ENCODE measurements at places on chromosomes 3 and 15. TPM values are rescaled to one million over a fixed set of nuclear protein-coding genes. Genes with fewer than 3 reads are reported as not detected.

GRCh38 chr3:12768579-12769527, 9.8 kb upstream of the TMEM40 start:
- DNase-seq = no peak

DNA sequence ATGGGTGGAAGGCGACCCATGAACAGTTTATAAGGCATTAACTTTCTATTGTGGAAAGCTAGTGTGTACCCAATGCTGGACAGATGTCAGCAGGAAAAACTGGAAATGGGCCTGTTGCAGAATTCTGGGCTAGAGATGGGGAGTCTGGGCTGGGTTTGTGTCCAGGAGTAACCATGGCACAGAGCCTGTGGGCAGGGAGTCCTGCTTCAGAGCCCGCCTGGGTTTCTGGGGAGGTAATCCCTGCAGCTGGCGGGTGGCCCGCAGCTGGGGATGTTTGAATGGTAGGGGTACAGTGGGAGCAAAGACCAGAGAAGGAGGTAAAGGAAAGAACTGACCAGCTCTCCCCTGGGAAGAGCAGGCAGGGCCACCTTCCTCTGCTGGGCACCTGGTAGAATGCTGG, 25.7 kb downstream of the ACAA1 start:
- no peak for DNase-seq

ACKR2 gene
- polyA plus RNA-seq = not detected

CLDN16 gene
- not detected for polyA plus RNA-seq

DNA sequence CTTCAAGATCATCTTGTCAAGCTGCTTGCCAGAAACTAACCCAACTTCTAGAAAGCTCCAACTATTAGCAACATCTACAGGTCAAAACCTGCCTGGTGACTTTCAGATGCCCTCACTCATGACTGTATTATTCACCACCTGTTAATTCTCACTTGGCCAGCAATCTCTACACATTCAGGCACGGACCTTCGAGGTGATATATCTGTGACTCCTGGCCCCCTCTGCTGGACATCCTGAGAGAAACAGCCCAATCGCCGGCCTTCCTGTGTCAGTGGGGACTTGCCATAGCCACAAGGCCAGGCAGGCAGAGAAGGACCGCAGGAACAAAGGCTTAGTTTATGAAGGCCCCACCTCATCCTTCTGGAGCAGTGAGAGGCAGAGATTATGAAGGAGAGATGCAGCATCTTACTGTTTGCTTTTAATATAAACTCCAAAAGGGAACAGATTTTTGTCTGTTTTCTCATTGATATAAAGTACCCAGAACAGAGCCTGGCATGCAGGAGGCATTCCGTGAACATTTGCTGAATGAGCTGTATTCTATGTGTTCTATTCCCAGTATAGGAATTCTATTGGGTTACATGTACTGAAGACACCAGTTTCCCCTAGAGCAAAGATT, 24.4 kb upstream of the OCA2 start:
- DNase-seq = no peak

DNA sequence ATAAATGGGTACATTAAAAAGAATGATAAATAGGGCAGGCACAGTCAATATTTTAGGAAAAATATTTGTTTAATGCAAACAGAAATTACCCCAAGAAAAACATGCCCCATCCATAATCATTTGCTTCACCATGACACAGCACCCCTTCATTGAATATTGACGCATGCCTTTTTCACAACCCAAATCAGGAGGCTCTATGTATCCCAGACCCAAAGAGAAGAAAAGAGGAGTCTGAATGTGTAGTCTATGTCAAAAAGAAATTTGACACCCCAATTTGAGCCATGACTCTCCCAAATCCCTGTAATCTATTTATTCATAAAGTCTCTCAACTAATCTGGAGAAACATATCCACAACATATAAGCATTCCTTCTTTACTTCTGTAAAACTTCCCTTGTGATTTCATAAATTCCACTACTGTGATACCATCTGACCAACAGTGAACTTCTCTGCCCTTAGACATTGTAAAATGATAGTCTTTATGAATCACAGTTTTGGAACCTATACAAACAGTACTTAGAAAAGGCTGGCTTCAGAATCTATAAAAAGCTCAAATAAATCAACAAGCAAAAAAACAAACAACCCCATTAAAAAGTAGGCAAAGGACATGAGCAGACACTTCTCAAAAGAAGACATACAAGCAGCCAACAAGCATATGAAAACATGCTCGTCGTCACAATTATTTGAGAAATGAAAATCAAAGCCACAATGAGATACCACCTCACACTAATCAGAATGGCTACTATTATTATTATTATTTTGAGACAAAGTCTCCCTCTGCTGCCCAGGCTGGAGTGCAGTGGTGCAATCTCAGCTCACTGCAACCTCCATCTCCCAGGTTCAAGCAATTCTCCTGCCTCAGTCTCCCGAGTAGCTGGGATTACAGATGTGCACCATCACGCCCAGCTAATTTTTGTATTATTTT, 53.4 kb upstream of the XRN1 start:
- DNase-seq = no peak

RGMA gene
- not detected for polyA plus RNA-seq

- DNase-seq = no peak
Measured at GRCh38 chr15:97929456-97930229, 30.9 kb upstream of the ARRDC4 start.

DNA sequence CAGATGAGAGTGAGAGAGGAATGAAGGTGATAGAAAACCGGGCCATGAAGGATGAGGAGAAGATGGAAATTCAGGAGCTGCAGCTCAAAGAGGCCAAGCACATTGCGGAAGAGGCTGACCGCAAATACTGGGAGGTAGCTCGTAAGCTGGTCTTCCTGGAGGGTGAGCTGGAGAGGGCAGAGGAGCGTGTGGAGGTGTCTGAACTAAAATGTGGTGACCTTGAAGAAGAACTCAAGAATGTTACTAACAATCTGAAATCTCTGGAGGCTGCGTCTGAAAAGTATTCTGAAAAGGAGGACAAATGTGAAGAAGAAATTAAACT, 88.9 kb downstream of the EOMES start:
- no peak for DNase-seq

DNA sequence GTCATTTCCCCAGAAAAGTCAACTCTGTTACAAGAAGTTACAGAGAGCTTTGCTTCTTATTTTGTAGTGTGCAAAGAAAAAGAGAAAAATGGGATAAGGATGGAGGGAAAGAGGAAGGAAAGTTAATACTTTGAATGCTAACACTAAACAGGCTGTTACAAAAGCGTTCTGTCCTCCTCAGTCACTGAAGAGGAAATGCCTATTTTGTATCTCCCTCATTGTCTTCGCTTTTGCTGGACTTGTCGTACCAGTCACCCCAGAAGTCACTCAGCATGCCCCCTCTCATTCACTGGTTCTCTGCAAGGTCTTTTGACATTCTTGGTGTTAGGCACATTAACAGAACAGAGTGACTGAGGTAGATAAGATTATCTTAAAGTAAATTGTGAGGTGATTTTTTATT, 129.6 kb downstream of the ALCAM start:
- no peak for DNase-seq

- DNase-seq = no peak
Measured at GRCh38 chr15:27928386-27928785, 170.7 kb downstream of the OCA2 start.

DNA sequence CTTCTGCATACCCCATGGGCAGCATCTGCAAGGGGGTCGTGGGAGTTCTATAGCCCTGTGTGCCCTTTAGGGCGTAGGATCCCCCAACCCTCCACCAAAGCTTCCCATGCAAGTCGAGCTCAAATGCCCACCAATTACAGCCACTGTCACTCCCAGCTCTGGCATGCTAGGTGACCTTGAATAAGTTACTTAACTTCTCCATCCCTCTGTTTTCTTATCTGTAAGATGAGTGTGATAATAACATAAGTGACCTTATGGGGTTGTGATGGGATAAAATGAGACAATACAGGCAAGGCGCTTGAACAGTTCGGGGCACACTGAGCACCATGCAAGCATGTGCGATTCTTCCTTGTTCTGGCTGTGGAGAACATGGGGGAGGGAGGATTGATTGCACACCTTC, 74.8 kb upstream of the POMGNT2 start:
- DNase-seq = no peak

- no peak for DNase-seq
Measured at GRCh38 chr15:70098153-70098460, 390 bp upstream of the TLE3 start.

DNA sequence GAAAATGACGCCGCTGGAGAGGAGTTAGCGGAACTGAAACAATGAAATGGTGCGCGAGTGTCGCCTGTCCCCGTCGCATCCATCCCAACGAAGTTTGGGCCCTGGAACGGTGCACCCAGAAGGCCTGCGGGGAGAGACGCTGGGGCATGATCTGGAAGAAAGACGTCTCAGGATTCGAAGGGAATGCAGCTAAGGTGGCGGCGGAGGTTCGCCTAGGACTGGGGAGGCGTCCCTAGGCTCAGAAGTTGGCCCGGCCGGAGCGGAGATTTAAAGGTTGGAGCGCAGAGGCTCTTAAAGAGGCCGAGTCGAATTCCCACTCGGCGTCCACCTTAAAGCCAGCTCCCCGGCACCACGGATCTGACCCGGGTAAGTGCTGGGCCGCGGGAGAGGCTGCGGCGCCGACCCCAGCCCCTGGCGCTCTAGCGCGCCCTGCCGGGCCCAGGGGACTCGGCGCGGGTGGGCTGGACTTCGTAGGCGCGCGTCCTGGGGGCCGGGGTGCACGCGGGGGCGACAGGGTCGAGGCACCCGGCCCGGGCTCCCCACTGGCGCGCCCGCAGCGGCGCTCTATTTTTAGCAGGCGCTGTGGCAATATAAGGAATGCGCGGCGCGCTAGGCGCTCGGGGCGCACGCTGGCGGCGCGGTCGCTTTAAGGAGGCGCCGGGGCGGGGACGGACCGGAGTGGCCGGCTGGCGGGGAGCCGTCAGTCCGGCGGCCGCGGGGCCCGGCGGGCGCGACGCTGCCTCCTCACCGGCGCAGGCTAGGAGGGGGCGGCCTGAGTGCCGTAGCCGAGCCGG, at the start of gene MRAS:
Gene MRAS (plus strand): TSS at position 620 of the 794 bp plus-strand sequence. CDS start 24,305 bp downstream, outside the sequence.
- DNase-seq = peak; percentile 28

DNA sequence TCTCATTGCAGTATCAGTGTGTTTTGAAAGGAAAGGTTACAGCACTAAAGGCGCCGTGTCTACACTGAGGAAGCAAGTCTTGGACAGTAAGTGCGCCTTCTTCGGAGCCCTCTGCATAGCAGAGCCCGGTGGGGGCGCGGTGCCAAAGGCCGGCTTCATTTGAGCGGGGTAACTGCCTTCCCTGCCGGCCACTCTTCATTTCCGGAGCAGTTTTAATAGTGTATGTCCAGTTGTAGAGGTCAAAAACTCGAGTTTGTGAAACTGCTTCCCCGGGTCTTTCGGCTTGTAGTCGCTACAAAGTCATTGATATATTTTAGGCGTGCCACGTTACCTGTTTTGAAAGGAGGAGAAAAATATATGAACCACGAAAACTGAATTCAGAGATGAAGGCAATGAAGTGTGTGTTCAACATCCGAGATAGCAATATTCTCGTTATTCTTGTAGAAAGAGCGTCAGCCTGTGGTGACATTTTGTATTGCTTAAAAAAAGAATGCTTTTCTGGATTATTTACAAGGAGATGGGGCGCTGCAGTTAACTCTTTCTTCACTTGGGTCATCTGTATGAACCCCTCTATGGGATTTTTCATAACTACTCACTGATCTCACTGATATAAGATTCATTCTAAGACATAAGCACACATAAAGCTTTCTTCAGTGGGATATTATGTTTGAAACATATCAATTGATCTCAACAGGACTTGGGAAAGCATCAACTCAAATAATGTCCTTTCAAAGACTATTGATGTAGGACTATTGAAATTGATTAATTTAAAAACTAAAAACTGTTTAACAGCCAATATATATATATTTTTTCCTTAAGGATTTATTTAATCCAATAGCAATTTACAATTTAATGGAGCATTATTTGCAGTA, 3.0 kb downstream of the ALCAM start:
- DNase-seq = peak; percentile 43

SLC27A2 gene
- 0.38 TPM for polyA plus RNA-seq

DNA sequence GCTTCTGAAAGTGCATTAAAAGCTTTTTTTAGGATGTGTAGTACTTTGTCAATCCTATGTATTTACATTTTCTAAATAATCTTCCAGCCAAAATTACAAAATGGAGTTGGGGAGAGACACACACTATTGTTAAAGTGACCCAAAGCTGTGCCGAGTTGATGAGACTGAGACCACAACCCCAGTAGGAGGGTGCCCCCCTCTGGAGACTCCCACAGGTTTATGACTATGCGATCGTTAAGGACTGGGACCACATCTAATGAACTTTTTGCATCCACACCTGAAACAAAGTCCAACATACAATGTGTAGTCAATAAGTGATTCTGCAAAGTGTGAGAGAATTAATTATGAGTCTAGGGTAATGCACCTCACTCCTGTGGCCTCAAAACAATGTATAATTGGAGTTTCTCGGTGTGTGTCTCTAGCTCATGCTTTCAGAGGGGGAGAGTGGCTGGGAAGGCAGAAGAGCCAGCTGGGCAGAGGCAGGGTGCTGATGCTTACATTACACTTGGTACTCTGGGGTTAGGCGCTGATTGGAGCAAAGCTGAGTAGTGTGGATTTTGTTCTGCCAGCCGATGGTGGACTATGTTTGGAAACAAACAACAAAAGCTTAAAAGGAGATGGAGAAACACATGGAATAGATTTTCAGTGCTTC, 102.8 kb downstream of the KCNH8 start:
- no peak for DNase-seq

ADGRG7 gene
- polyA plus RNA-seq = not detected

GRCh38 chr15:29518442-29518841, 248.8 kb upstream of the NSMCE3 start:
- no peak for DNase-seq

CHST13 gene
- polyA plus RNA-seq = not detected

- no peak for DNase-seq
Measured at GRCh38 chr15:38080651-38081275, 146.3 kb downstream of the TMCO5A start.

SLC22A14 gene
- not detected for polyA plus RNA-seq

All from naive thymus-derived CD4-positive, alpha-beta T cell (primary cell).